ENCODE measurements at places on chromosomes 11 and 22.
A peak's percentile ranks its signal among the peaks of the same experiment; 100 is the strongest.

GRCh38 chr11:120205596-120206161, 5.2 kb upstream of the OAF start:
- DNase-seq = peak; percentile 68

DNA sequence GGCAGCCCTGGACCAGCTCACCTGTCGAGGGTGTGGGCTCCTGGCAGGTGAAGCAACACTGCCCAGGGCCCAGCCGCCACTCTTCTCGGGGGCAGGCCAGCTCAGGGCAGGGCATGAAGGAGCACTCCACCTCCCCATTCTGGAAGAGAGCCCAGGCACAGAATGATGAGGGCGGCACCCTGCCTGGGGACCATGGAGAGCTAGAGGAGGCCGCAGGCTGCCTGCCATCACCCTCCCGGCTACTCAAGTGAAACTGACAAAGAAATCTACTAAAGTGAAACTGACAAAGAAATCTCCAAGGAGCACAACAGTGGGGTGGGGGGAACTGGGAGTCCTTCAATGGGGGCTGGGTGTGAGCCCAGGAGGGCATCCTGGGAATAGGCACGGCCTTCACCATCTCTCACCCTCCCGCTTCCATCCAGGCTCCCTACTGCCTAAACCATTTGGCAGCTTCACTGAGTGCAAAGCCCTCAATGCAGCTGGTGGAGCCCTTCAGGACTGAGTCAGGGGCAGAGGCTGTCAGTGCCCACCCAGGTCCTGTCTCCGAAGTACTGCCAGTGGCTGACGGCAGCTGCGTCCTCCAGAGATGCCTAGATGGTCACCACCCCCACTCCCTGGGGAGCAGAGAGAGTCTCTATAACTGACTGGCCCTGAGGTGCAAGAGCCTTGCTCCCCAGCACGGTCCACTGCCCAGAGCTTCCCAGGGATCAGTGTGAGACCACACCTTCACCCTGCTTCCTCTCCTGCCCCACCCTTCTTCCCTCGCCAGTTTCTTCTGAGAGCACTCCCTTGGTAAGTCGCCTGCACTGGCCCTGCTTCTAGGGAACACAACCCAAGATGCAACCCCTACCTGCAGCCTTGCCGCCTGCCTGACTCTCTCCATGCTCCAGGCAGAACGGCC, 21.7 kb downstream of the VWCE start:
- no peak for DNase-seq

GRCh38 chr22:30250661-30251267, 4.2 kb upstream of the LIF start:
- DNase-seq = peak; percentile 73

DNA sequence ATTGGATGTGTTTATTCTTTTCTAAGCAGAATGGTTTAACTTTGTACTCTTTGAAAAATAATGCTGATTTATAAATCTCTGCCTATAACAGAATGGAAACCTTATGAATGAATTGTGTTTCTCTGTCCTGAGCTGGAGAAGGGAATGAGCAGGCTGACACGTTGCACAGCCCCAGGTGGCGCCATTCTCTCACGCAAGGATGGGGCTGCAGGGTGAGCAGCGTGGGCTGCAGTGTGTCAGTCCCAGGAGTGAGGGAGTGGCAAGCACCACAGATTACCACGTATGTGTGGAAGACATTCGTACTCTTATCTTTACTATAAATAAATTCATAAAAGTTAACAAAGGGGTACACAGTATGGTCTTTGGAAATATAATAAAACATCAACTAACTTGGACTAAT, 33.4 kb downstream of the FDX1 start:
- DNase-seq = peak; percentile 35

GRCh38 chr11:77677138-77677537, 39.5 kb upstream of the CLNS1A start:
- no peak for DNase-seq

DNA sequence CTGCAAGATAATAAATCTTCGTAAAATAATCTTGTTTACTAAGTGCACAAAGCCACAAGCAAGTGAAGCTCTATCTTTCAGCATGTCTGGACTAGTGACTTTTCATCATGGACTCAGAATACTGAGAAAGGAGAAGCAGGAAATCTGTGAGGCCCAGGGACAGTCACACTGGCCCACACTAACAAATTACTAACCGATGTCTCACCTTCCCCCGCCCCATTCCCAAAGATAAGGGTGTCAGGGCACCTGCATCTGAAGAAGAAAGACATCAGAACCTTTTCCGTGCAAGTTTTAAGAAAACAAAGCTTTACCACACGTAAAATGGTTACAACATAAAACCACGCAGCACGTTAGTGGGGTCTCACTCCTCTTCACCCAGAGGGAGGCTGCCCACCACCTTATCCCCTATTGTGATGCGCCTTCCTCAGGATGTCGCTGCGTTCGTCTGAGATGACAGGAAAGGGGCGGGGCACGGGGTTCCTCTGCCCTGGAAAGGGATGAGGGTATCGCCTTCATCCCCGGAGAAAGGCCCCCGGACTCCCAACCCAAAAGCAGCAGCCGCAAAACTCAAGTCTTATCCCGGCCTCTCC, 616 bp downstream of the BTBD10 start:
- peak; percentile 68 for DNase-seq

GRCh38 chr11:61742391-61742790, 10.0 kb upstream of the MYRF start:
- DNase-seq = no peak

GRCh38 chr11:102280245-102280833, 36.9 kb upstream of the BIRC3 start:
- DNase-seq = no peak

DNA sequence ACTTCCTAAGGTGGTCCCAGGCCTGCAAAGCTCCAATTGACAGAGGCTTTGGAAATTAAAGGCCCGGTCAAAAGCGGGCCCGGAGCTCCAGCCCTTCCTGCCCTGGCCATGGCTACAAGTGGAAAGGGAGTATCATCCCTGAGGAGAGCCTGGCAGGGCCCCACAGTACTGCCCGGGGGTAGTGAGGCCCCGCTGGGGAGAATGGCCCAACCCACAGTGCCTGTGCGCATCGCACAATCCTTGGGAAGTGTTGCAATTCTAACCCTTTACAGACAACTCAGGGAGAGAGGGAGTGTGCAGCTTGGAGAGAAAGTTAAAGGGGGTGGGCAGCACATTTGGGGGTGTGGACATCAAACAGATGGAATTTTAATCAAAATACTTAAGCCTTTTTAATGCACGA, 3.6 kb downstream of the CACNG2 start:
- no peak for DNase-seq

DNA sequence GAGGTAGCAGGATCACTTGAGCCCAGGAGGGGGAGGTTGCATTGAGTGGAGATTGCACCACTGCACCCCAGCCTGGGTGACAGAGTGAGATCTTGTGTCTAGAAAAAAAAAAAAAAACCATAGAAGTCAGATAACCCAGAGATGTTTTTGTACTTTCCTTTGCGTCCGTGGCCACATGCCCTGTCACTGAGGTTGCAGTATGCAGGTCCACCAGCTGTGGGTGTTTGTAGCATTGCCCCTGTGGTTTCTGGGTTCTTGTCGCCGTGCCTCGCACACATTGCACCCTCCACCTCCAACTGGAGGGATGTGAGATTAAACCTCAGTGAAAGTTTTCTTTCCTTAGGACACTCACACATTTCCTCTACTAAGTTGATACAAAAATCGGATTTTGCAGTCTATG, 70.3 kb downstream of the TNRC6B start:
- DNase-seq = no peak

DNA sequence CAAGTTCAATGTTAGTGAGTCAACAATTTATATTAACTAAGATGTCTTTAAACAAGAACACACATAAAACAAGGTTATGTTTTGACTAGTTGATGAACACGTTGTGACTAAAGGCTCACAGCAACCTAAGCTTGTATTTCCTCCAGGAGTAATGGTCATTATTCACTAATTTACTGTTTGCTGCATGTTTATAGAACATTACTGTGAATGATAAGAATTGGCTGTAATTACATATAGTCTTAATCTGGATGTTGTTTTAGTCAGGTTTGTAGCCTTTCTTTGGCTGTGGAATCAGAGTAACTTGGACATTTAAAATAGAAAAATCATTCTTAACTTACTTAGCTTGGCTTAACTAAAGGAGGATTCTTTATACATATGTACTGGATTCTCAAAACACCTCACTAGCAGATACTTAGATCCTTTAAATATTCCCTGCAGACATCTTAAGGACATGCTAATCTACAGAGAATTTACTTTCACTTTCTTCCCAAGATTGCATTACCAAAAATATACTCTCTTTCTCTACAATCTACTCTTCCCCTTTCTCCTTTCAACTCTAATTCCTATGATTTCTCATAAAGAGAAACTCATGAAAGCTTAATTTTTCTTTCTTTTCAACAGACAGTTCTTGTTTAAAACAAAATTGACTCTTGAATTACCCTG, 319.7 kb upstream of the CTSC start:
- DNase-seq = peak; percentile 4

- DNase-seq = no peak
Measured at GRCh38 chr11:16986434-16987204, 27.6 kb downstream of the PLEKHA7 start.

DNA sequence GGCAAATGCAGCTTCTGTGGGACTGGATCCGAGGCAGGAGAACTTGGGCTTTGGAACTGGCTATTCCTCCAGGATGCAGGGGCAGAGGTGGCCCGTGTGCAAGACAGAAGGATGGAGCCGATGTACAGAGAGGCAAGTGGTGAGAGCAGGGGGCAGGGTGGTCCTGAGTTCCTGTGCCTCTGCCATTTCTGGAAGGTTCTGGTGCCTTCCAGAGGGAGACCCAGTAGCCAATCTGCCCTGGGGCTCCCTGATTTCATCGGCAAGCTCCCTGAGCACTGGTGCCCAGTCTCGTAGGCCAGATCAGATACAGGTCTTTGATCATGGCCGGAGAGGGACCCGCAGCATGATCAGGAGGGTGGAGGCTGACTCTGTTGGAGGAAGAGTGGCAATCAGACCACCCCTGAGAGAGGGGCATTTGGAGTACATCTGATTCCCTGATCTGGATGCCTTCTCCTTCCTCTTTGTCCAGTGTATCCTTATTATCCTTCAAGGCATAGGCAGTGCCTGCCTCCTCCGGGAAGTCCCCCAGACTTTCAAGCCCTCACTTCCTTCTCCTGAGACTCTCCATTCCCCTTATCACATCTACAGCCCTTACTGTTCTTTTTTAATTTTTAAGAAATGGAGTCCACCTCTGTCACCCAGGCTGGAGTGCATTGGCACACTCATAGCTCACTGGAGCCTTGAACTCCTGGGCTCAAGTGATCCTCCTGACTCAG, 9.7 kb downstream of the MRGPRD start:
- no peak for DNase-seq

- no peak for DNase-seq
Measured at GRCh38 chr11:86197448-86197847, 47.1 kb upstream of the EED start.

DNA sequence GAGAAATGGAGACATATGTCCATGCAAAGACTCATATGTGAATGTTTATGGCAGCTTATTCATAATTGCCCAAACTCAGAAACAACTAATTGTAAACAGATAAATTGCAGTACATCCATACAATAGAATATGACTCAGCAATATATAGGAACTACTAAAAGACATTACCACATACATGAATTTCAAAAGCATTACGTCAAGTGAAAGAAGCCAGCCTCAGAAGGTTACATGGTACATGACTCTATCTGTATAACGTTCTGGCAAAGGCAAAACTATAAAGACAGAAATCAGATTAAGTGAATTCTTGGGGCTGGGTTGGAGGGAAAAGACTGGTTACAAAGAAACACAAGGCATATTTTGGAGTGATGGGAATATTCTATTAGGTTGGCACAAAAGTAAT, 7.2 kb downstream of the KCTD21 start:
- DNase-seq = no peak

DNA sequence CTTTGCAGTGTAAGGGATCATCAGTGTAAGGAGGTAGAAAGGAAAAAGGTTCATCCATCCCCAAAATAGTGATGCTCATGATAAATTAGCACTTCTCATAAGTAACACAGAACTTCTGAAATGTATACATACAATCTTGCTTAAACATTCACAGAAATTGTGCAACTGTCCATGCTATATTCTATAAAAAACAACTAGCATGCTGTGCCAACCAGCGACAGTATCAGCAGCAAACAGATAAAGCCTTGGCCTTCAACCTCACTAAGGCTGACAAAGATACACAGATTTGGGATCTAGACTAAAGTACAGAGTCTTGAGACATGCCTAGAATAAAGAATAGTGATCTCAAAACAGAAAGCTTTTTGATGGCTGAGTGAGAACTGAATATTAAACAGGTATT, 74.1 kb upstream of the CHRM4 start:
- DNase-seq = no peak

GRCh38 chr22:50045211-50046018, 12.7 kb downstream of the TTLL8 start:
- peak; percentile 4 for DNase-seq

- peak; percentile 32 for DNase-seq
Measured at GRCh38 chr22:19290400-19291217, 910 bp downstream of the CLTCL1 start.

DNA sequence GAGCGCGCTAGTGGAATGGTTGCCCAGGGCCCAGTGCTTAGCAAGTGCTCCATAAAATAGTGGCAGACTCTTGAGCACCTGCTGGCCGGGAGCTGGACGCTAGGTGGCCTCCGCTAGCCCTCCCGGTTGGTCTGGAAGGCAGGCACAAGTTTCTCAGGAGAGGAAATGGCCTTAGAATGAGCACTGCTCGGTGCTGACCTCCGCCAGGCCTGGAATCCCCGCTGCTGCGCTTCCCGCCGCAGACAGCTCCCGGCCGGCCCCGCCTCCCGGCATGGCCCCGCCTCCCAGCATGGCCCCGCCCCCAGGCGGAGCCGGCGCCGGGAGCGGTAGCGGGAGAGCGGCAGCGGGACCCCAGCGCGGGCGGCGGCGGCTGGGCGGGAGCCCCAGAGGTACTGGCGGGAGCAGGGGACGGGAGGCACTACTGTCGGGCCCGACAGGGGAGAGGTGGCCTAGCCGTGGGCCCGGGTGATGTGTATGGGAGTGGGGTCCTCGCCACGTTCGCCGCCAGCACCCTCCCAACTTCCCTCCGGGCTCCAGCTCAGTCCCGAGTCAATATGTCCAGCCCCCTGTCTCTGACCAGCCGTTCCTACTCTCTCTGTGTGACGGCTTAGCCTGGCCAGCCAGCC, at the start of gene SIPA1:
Gene SIPA1 (plus strand): TSS at position 308 of the 626 bp plus-strand sequence. CDS start 2,821 bp downstream, outside the sequence.
- DNase-seq = peak; percentile 95

GRCh38 chr11:79377406-79377805, 63.4 kb downstream of the TENM4 start:
- no peak for DNase-seq

- DNase-seq = peak; percentile 72
Measured at GRCh38 chr22:41857155-41857859, 24.4 kb downstream of the SREBF2 start.
